Gastroesophageal sphincter (tissue), 4 donors: ENCODE measurements at places on chromosomes 12 and 14. TPM values are rescaled to one million over a fixed set of nuclear protein-coding genes. Genes with fewer than 3 reads are reported as not detected.

DNA sequence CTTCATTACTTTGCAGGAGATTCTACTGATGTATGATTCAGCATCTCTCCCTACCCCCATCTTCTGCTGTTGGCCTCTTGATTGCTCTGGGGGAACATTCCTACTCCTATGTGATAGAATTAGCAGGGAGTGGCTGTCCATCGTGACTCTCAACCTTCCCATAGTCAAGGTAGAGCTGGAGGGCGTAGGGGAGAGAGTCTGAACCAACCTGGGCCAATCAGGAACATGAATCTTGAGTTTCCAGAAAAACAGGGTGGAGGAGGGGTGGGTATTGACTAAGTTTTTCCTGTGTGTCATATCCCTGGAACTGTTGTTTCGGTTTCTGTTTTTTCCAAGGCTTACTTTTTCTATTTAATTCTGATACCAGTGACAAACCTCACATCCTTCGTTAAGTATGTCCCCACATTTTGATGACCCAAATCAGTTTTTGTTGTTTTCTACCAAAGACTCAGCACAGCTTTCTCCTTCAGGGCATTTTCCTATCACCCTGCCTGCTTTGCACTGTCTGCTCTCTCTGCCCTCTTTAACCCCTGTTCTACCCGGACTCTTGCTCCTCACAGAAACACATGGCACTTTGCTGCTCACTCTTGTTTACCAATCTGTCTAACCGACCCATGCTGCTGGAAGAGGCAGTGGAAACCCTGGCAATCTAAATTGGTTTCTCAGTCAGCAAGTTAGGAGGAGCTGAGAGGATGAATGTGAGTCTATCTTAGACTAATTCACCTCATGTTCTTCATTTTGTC, 1428.3 kb downstream of the AACS start:
- ATAC-seq: no peak

Gene GPR84
- 0.54 TPM for total RNA-seq

GRCh38 chr14:65117769-65118745, 15.7 kb upstream of the MAX start:
- ATAC-seq: no peak

- no peak for ATAC-seq
Observed at GRCh38 chr12:53060064-53060720, 10.3 kb downstream of the TNS2 start.

DNA sequence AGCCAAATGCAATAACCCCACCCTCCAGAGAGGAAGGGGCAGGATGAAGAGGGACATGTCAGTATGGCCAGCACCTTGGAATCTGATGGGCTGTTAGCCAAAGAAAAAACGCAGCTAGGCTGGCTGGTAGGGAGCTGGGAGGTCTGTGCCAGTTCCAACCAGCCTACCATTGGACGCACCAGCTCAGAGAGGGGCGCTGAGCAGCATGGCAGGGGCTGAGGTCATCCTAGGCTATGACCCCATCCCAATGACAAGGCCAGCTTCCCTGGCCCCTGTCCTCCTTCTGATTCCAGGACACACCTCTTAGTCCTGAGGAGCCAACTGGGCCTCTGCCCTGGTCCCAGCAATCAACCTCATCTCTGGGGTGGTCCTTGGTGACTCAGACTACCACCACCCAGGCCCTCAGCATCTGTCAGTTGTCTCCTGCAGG, 12.2 kb downstream of the ACTN1 start:
- peak; percentile 48 for ATAC-seq

DNA sequence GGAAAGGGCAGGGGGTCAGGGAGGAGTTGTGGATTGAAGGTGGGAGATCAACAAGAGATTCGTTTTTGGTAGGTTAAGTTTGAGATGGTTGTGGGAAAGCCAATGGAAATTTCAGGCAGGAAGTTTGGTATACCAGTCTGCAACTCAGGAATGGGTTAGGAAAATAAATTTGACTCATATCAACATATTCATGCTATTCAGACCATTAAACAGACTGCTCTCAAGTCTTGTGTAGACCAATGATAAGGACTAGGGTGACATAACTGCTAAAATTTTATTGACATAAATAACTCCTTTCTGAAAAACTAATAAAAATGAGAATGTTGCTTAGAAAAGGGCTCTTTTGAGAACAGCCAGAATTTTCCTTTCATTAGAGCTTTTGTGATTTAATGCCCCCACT, 60.0 kb downstream of the PLEKHA5 start:
- ATAC-seq: no peak

Gene ALDH6A1
- 53.0 TPM for total RNA-seq

Gene RNF10
- 273 TPM for total RNA-seq

- no peak for ATAC-seq
Observed at GRCh38 chr12:55938826-55939501, 8.0 kb downstream of the DGKA start.

Gene ACIN1
- 121 TPM for total RNA-seq

DNA sequence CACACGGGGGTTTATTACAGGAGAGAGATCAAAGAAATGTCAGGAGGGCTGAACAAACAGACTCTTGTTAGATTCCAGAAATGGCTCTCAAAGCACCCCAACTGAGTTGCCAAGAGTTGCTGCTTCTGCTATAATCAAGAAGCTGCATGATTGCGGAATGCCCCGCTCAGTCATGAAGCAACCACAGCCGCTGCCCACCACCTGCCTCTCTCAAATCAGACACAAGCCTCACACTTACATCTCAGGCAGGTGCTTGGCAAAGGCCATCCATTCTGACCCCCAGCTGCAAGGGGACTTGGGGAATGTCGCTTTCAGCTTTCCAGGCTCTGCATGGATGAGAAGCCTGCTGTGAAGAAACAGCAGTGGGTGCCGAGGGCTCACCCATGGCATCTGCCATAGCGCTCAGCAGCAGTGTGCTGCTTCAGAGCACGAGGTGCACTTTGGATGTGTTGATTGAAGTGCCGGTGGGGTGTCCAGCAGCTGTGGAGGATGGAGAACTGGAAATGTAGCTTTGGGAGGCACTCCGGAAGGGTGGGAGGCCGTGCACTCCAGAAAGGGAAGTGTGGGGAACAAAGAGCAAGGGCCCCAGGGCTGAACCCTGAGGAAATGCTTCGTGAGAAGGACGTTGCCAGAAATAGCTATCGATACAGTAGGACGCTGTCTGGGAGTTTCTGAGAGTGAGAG, 37.7 kb downstream of the LRRC74A start:
- peak; percentile 81 for ATAC-seq

- ATAC-seq: peak; percentile 28
Observed at GRCh38 chr12:12561371-12562015, 1.2 kb downstream of the DUSP16 start.

Gene HCAR3
- not detected for total RNA-seq

- no peak for ATAC-seq
Observed at GRCh38 chr14:22485178-22485577, 103.8 kb downstream of the DAD1 start.

DNA sequence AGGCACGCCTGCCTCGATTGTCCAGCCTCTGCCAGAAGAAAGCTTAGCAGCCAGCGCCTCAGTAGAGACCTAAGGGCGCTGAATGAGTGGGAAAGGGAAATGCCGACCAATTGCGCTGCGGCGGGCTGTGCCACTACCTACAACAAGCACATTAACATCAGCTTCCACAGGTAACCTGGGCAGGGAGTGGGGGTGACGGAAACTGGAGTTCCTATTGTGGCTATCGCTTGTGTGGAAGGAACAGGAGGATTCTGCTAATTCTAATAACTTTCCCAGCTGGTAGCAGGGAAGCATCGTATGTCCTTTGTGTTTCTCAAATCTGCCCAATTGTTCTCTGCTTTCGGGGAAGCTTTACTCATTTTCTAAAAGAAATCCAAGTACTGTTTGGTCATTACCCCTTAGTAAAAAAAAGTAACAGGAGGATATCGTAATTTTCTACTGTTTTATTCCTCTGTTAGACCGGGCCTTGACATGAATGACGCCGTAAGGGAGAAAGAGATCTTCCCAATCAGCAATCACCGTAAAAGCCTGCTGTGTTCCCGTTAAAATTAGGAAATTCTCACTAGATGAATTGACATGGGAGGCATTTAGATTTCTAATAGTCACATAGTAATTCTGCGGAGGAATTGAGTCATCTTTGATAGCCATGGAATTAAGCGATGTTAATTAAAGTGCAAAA, 449 bp downstream of the THAP2 start:
- no peak for ATAC-seq

Gene MYO1A
- total RNA-seq: 0.27 TPM

DNA sequence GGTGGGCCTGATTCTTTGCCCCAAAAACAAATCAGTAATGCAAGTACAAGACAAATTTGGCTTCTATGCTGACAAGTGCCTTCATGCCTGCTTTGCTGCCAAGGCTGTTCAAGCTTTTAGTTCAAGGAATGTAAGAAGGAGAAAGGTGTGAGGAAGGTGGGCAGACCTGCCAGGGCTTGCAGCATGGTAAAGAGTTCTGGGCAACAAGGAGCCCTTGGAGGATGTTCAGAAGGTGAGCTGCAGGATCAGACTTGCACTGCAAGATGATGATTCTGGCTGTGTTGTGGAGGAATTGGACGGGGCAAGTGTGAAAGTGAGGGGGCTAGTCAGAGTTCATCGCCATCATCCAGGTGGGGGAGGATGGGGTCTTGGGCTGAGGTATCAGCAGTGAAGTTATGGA, 167.9 kb downstream of the NUAK1 start:
- no peak for ATAC-seq

Gene PPP4R4
- total RNA-seq: 0.62 TPM

- ATAC-seq: peak; percentile 85
Observed at GRCh38 chr12:65631621-65632111, 192.6 kb upstream of the HMGA2 start.

- no peak for ATAC-seq
Observed at GRCh38 chr12:89538897-89539296, 13.1 kb upstream of the POC1B start.

- no peak for ATAC-seq
Observed at GRCh38 chr12:82817368-82817767, 130.7 kb downstream of the TMTC2 start.

Gene COX14
- total RNA-seq: 66.1 TPM

DNA sequence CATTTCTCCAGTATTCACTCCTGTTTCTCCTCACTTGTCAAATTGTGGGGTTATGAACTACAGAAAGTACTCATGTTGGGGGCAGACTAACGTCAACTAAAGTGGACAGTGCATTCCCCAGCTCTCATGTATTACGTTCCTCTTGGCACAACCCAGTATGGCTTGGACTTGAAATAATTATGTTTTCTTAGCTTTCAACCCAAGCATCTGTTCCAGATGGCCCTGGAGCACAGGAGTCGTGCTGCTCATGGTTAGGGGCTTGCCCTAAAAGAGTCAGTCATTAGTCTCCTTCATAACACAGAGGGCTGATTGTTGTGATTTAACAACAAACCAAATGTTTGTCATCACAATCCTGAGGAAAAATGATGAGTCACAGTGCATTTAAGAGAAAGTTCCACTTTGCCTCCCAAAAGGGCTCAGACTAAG, 154.4 kb downstream of the RPAP3 start:
- ATAC-seq: no peak

Gene LRRK2
- 26.0 TPM for total RNA-seq

Gene CCDC88C
- 5.5 TPM for total RNA-seq

Gene CALM1
- 778 TPM for total RNA-seq
